COR-L47 (cell line): ENCODE measurements at places on chromosomes 6 and 20.
A peak's percentile ranks its signal among the peaks of the same experiment; 100 is the strongest.

DNA sequence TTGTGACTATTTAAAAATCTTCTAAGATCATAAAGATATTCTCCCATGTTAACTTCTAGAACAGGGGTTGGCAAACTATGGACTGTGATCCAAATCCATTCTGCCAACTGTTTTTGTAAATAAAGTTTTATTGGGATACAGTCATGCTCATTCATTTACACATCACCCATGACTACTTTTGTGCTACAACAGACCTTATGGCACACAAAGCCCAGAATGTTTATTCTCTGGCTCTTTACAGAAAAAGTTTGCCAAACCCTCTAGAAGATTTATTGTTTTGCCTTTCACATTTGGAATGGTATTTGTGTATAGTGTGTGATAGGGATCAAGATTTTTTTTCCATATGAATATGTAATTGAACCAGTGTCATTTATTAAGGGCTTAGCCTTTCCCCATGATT is 341.7 kb downstream of the CD83 start:
- no peak for DNase-seq

GRCh38 chr6:97978855-97979271 is 695.8 kb upstream of the MMS22L start:
- no peak for DNase-seq

DNA sequence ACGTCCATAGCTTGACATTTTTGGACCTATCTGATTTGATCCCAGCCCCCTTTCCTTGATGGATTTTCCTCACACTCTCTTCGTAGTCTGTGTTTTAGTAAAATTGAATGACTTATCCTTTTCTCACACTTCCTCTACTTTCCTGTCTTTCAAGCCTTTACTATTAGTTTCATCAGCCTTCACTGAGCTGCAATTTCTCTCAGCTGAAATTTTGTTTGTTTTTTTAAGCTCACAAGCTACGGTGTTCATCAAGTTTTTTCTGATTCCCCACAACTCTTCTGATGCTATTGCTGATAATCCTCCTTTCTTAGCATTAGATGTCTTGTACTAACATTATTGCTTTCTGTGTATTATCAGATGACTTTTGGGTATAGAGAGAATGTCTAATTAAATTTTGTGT is 263.7 kb downstream of the TBX18 start:
- DNase-seq, result no peak

DNA sequence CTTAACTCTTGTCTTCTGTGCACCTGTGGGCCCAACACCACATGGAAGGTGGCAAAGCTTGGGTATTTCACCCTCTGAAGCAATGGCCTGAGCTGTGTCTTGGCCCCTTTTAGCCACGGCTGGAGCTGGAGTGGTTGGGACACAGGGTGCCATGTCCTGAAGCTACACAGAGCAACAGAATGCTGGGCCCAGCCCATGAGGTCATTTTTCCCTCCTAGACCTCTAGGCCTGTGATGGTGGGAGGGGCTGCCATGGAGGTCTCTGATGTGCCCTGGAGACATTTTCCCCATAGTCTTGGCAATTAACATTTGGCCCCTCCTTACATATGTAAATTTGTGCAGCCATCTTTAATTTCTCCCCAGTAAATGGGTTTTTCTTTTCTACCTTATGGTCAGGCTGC is 620.8 kb downstream of the RFPL4B start:
- DNase-seq, result no peak

DNA sequence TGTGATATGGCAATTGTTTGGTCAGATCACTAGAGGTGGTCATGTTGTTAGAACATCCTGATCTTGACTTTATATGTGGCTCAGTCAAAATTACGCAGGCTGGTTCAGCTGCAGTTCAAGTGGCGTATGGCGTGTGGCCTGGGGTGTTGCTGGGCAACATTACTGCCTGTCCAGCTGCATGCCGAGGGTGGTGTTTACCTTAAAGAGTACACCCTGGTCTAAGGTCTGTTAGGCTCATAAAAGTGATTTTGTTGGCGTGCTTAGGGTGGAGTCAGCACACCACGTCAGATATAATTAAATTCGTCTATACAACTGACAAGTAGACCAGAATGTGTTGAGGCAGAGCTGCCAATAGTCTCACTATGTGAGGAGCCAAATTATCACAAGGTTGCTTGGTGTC is 55.6 kb upstream of the NEDD9 start:
- DNase-seq, result no peak

DNA sequence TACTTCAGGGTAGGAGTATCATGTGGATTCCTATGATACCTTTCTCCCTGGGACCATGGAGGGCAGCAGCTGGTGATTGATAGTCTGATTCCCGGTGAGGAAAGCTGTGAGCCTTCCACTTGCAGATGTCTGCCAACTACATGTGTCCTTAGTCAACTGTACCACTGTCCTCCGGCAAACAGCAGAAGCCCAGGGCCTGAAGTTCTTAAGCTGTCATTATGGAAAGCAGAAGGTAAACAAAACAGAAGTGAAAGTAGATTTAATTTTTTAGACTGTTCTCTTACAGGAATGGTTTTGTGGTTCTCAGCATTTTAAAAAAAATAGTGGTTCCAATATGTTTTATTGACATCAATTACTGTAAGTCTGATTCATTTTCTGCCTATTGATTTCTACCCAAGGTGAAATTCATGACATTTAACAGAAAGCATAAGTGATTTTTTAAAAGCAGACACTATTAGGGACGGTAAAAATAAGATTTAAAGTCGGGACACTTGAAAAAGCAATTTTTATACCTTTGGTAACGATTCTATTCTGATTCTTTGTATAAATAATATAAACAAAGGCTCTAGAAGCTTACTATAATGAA is 36.6 kb downstream of the PTPN1 start:
- DNase-seq, result no peak

DNA sequence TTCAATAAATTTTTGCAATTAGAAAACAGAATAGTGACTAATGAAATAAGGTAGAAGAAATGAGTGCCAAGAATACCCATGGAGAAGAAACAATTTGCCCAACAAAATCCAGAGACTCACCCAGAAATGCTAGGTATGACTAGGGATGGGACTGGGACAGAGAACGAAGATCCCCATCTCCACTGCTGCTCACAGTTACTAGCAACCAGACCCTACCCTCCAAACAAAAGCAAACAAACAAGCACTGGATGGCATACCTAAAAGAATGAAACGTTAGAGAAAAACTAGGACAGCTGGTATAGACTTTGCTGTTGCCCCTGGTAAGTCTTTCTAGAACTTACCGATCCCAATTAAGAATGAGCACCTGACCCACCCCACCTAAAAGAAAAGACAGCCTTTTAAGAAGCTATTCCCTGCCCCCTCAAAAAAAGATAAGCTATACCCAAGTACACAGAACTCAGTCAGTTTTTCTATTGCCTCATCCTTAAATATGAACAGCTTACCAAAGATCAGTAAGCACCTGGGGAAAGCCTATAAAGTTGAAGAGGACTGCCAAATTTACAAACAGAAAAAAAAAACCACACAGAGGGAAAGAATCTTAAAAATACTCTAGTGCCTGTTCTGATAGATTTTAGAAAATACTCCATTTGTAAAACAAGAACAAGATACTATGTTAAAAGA is 31.7 kb downstream of the REPS1 start:
- no peak for DNase-seq

DNA sequence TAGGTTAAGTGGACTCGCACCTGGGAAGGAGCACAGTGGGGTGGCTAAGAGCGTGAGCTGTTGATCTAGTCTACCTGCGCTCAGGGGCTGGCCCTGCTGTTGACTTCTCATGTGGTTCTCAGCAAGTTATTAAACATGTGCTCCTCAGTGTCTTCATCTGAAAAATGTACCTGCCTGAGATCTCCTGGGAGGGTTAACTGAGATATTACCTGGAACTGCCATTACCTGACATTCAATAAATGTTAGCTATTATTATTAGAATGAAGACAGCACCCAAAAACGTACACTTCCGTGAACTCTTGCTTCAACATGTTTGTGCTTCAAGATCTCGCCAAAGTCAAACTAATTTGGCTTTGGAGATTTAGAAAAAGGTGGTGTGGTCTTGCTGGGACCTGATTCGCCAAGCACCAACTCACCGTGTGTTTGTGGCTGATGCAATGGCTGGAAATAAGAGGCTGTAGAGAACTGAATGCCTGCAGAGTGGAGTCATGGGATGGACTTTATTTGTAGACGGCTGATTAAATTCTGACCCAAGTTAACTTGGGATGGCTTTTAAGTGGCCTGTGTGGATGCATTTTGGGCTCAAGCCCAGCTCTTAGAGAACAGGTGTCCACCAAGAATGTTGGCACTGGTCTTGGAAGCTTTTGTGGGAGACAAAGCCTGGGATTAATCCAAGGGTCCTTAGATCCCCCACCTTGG is 692.9 kb downstream of the QKI start:
- no peak for DNase-seq

- peak; percentile 56 for DNase-seq
These were observed 30.4 kb downstream of the KCNQ2 start for GRCh38 chr20:63442100-63442493.

- no peak for DNase-seq
These were observed 96.6 kb upstream of the AKIRIN2 start for GRCh38 chr6:87798393-87799278.

DNA sequence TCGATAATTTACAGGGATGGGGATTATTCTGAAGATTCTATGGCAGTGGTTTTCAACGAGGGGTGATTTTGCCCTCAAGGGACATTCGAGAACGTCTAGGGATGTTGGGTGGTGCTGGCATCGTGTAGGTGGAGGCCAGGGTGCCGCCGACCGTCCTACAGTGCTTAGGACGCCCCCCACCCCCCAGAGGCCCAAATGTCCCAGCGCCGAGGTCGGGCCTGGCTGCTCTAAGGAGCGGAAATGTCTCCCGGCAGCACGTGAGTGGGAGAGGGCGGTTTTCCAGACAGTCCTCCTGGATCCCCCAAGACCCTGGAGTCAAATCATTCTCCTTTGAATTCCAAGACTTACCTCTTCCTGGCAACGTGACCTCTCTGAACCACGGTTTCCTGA is 101.9 kb downstream of the CDH4 start:
- no peak for DNase-seq

DNA sequence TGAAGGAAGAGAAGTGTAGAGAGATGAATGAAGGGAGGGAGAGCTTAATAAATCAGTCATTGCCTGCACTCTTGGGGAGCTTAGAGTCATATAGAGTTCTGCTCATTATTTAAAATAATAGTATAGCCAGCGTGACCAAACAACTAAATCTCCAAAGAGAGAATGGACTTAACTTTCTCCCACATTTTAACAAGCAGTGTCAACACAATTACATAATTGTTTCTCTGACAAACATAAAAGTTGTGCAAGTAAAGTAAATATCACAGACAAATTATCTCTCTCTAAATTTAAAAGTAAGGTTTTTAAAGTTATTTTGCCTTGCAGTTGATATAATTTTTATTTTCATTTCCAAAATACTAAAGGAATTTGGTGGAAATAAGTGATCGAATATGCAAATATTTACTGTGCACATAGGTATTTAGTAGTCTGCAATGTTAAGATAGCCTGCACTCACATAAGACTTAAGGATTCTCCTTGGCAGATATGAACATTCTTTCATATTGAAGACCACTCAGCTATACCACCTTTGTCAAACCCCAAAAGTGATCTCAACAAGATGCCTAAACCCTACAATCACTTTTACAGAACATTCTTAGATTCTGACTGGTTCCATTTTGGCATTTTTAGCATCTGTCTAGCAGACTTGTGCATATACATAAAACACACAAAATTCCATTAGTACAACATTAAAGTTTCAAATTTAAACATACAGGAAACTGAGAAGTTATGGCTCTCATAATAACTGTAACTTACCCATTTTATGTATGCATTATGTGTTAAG is 67.7 kb downstream of the KIF6 start:
- DNase-seq, result no peak

DNA sequence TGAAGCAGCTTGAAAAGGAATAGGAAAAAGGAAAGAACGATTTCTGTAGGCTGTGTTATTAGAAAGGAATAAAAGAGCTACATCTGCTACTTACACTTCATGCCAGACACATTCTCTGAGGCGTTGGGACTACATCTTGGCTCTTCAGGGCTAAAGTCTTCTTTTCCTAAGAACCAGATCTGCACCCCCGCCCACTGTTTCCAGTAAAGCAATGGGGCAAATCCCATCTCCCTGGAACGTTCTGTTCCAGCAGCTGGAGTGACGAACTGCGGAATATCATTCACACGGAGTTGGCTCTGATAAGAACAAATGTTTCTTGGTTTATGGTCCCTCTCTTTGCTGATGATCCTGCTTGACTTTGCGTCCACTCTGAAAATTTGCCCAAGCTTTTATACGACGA is 26.9 kb downstream of the FAM50B start:
- no peak for DNase-seq

- DNase-seq, result no peak
These were observed 37.3 kb downstream of the GNAS-AS1 start for GRCh38 chr20:58813369-58813768.

DNA sequence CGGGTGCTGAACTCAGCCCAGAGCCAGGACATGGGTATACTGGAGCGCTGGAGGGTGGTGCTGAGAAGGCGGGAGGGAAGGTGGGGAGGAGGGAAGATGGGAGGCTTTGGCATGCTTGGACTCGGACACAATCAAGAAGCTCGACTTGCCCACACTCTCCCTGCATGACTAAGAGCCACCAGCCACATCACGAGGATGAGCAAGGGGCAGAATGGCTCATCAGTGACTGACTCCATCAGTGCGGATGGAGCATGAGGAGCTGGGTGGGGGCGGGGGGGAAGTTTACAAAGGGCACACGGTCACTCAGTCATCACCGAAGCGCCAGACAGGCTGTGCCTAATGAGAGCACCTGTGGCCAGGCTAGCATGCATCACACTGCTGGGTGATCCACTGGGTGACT is 222.8 kb downstream of the KIF16B start:
- no peak for DNase-seq

DNA sequence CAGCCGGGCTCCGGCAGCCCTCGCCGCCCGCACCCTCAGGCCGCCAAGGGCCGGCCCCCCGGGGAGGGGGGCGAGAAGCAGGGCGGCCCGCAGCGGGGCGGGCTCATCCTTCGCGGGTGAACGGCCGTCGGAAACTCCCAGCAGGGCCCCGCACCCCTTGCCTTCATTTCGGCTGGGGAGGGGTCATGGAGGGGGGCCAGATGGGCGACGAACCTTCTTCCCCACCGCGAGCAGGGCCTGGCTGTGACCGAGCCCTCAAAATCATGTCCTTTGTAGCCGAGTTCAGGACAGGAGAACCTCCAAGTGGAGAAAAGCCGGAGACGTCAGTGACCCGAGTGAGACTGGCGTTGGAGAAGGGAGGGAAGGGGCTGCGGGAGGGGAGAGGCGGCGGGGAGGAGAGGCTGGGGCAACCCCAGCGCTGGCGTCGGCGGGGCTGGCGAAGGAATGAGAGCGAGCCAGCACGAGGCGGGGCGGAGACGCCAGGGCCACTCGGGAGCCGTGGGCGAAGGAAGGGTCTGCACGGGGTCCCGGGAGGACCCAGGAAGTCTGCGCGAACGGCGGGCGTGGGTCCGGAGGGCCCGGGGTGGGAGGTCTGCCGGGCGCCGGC is 571 bp upstream of the FOXC1 start:
- DNase-seq, result no peak

DNA sequence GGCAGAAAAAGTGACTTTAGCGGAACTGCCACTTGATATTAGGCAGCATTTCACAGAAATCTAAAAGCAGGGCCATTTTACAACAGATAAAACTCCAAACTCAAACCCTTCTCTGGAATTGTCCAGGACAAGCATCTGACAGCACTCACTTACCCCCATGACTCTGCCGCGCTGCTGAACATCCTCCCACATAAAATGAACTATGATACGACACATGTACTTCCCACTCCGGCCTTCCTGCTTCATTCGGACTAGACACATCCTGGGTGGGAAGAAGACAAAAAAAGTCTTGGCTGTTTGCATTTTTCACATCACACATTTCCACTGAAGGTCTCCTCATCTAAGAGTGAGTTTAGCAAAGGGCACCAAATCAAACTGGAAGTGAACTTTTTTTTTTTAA is 54.8 kb upstream of the FAM83C start:
- DNase-seq, result no peak
